Astrocyte (in vitro differentiated cells and primary cell): ENCODE measurements at places on chromosomes 1 and 21. TPM values are rescaled to one million over a fixed set of nuclear protein-coding genes. Genes with fewer than 3 reads are reported as not detected.

- H3K27ac ChIP-seq = no peak overlapping the region
- H3K36me3 ChIP-seq = no peaks in the 10 kb centered on the region
- no peak overlapping the region for H3K4me3 ChIP-seq
- no peaks in the 10 kb centered on the region for H3K27me3 ChIP-seq
- DNase-seq = no peak
Measured at GRCh38 chr1:53572815-53573173, 113.6 kb downstream of the DMRTB1 start.

C1orf94 gene
- 0.70 and 0.75 TPM in 2 replicates for total RNA-seq

DNA sequence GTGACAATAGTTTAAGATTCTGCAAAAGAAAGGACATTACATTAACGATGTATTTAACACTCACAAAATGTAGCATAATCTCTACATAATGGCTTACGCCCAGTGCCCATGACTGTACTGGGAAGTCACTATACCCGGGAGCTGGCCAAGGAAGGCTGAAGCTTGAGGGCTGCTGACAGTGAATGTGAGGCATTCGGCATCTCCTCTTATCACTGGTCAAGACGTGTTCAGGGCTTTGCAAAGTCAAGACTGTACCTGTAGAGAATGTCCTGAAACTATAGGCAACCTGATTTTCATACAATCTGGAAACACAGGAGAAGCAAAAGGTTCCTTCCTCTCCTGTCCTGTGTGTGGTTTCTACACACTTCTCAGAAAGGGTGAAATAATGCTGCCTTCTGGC is 12.7 kb upstream of the IFNGR2 start:
- no peak overlapping the region for H3K27ac ChIP-seq
- DNase-seq = no peak
- H3K4me1 ChIP-seq = peaks cover under 1% of the 10 kb centered on the region
- H3K4me3 ChIP-seq = no peak overlapping the region
- no peaks in the 10 kb centered on the region for H3K27me3 ChIP-seq

C8B gene
- not detected in 2 replicates for total RNA-seq

RPS6KC1 gene
- total RNA-seq = 22.4 and 25.6 TPM in 2 replicates

CRNN gene
- total RNA-seq = not detected in 2 replicates

GRCh38 chr1:29415156-29415830 is 179.0 kb downstream of the PTPRU start:
- no peaks in the 10 kb centered on the region for H3K4me1 ChIP-seq
- H3K27me3 ChIP-seq = peaks cover 2% of the 10 kb centered on the region
- DNase-seq = no peak
- H3K4me3 ChIP-seq = no peak overlapping the region
- H3K36me3 ChIP-seq = no peaks in the 10 kb centered on the region

NAXE gene
- 48.5 and 51.1 TPM in 2 replicates for total RNA-seq

LY9 gene
- not detected in 2 replicates for total RNA-seq

- DNase-seq = no peak
- H3K4me1 ChIP-seq = no peaks in the 10 kb centered on the region
Measured at GRCh38 chr1:199311478-199312262, 672.8 kb downstream of the PTPRC start.

DNA sequence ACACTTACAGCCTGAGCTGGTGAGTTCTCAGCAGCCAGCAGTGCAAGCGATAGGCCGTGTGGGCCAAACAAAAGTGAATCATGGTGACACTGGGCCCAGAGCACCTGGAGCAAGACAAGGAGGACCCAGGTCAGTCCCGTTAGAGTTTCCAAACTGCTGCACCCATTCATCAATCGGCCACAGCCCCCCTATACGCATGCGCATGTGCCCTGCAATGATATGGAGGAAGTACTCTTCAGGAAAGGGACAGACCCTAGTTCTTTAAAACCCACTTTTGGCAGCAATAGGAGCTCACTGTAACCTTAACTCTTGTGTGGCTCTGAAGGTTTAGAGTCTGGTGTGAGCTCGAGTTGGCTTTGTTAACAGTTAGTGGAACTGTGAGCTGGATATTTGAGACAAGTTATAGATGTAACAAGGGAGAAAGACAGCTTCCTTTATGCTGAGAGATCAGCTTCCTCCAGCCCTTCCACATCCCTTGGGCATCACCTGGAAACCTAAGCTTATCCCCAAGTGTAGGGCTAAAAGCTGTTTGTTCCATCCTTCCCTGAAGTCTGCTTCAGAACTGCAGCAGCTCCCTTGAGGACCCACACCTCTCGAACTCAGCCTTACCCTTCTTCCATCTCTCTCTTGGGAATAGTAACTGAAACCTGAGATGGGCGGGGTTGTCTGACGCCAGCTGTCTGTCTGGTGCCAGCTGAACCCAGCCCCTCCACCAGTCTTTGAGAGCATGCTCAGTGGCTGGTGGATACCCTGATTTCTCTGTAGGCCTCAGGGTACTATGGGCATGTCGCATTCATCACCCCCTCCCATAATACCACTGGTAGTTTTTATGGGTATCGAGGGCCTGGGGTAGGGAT is 17.7 kb downstream of the NMNAT1 start:
- H3K4me1 ChIP-seq = no peaks in the 10 kb centered on the region
- DNase-seq = no peak
- H3K27ac ChIP-seq = no peak overlapping the region
- no peak overlapping the region for H3K4me3 ChIP-seq

- no peak overlapping the region for H3K4me3 ChIP-seq
- no peaks in the 10 kb centered on the region for H3K27me3 ChIP-seq
- H3K4me1 ChIP-seq = peaks cover 4% of the 10 kb centered on the region
Measured at GRCh38 chr1:241711326-241711725, 59.2 kb downstream of the WDR64 start.

GRCh38 chr1:155940993-155941844 is at the start of gene RXFP4:
TSS of gene RXFP4 (plus strand) at chr1:155941638. CDS start at chr1:155941710, 72 bp downstream.
- DNase-seq = peak; percentile 14
- H3K27me3 ChIP-seq = no peaks in the 10 kb centered on the region
- peaks cover 6% of the 10 kb centered on the region for H3K36me3 ChIP-seq
- H3K4me3 ChIP-seq = no peak within 1 kb of the TSS

DNA sequence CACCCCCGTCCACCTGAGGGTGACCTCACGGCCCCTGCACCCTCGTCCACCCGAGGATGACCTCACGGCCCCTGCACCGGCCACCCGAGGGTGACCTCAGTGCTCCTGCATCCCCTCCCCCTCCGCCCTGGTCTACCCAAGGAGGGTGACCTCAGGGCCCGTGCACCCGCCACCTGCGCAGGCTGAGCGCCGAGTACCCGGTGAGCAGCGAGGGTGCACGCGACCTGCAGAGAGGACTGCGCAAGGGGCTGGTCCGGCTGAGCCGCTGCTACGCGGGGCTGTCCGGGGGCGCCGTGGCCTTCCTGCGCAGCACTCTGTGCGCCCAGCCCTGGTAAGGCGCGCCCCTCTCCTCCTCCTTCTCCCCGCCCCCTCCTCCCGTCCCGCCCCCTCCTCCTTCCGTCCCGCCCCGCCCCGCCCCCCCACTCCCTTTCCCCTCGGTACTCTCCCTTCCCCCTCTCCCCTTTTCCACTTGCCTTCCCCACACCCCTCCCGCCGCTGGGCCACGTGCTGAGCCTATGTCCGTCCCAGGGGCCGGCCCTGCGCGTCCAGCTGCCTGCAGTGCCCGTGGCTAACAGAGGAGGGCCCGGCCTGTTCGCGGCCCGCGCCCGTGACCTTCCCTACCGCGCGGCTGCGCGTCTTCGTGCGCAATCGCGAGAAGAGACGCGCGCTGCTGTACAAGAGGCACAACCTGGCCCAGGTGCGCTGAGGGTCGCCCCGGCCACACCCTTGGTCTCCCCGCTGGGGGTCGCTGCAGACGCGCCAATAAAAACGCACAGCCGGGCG is 28.4 kb downstream of the TRIM11 start:
- peak overlapping the region; percentile 56 for H3K4me3 ChIP-seq
- H3K36me3 ChIP-seq = no peaks in the 10 kb centered on the region
- peak; percentile 51 for DNase-seq

DNA sequence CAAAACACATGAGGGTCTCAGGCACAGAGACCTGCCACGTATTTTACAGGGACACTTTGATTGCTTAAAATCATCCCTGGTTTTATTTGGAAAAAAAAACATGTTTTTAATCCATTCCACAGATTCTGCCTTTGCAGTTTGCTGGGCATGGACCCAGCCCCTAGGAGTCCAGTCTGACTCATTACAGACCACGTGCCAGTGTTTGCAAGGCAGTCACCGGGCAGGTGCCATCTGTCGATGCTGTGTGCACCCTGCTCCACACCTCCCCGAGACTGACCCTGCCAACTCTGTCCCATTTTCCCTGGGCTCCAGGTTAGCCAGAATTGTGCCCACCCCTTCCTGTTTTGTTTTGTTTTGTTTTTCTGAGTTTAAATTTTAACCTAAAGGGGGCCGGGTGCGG is 148.4 kb upstream of the TMEM51 start:
- peaks cover 4% of the 10 kb centered on the region for H3K4me1 ChIP-seq
- no peak overlapping the region for H3K4me3 ChIP-seq
- DNase-seq = peak; percentile 14
- no peaks in the 10 kb centered on the region for H3K27me3 ChIP-seq
- H3K27ac ChIP-seq = no peak overlapping the region

DNA sequence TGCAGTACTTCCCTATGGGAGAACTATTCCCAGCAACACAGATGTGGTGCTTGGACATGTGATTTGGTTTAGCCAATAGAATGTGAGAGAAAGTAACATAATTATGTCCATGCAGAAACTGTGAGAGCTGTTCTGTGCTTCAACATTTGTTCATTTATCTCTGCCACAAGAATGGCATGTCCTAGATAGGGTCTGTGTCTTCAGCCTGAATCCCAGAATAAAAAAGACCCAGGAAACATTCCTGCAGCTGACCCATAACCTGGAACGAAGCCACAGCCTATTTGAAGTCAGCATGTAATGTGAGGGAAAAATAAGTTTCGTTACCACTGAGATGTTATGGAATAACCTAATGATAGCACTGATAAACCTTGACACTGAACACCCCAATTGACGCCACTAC is 552.0 kb upstream of the USP24 start:
- no peak for DNase-seq
- H3K36me3 ChIP-seq = no peaks in the 10 kb centered on the region
- no peak overlapping the region for H3K27ac ChIP-seq
- no peaks in the 10 kb centered on the region for H3K27me3 ChIP-seq

GRCh38 chr1:169070958-169071357 is 35.5 kb upstream of the ATP1B1 start:
- no peak for DNase-seq

DNA sequence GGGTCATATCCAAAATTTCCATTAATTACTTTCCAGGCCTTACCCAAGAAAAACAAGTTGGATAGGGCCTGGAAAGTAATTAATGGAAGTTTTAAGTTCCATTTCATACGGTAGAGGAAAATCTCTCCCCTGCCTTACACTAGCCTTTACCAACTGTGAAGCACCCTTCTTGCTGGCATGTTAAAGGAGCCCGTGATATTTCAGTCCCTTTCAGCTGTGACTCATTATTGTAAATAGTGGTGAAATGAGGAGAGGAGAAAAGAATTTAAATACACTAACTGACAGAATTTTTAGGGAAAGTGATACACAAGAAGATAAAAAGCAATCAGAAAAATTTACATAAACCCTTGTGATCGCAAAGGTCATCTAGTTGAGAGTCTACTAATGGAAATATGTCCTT is 20.3 kb upstream of the KAZN start:
- no peaks in the 10 kb centered on the region for H3K36me3 ChIP-seq
- no peak overlapping the region for H3K27ac ChIP-seq
- no peaks in the 10 kb centered on the region for H3K4me1 ChIP-seq
- DNase-seq = peak; percentile 27

C1QB gene
- total RNA-seq = not detected in 2 replicates

ERICH3 gene
- total RNA-seq = not detected in 2 replicates

GRCh38 chr1:7070389-7071029 is 285.3 kb downstream of the CAMTA1 start:
- H3K4me1 ChIP-seq = peaks cover 6% of the 10 kb centered on the region
- no peak overlapping the region for H3K27ac ChIP-seq
- no peaks in the 10 kb centered on the region for H3K36me3 ChIP-seq
- DNase-seq = peak; percentile 38
- peaks cover 17% of the 10 kb centered on the region for H3K27me3 ChIP-seq
- H3K4me3 ChIP-seq = peak overlapping the region; percentile 56

DNA sequence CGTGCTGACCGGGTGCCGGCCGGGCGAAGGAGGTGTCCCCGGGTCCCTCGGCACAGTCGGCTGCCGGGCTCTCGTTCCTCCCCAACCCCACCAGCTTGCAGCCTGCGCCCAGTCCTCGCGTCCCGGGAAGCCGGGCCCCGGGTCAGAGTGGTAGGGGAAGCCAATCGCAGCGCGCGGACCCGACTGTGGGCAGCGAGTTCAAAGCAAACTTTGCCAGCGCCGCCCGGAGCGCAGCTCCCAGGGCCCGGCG is 328 bp downstream of the MYCL start:
- peak overlapping the region; percentile 68 for H3K4me3 ChIP-seq
- no peak overlapping the region for H3K27ac ChIP-seq
- peaks cover 16% of the 10 kb centered on the region for H3K4me1 ChIP-seq

DNA sequence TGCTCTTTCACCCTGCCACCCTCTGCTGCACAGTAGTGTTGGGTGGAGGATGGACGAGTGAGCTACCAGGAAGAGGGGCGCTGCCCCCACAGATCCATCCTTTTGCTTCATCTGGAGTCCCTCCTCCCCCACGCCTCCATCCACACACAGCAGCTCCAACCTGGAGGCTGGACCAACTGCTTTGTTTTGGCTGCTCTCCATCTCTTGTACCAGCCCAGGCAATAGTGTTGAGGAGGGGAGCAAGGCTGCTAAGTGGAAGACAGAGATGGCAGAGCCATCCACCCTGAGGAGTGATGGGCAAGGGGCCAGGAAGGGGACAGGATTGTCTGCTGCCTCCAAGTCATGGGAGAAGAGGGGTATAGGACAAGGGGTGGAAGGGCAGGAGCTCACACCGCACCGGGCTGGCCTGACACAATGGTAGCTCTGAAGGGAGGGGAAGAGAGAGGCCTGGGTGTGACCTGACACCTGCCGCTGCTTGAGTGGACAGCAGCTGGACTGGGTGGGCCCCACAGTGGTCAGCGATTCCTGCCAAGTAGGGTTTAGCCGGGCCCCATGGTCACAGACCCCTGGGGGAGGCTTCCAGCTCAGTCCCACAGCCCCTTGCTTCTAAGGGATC is 8.5 kb downstream of the CHRNB2 start:
- H3K36me3 ChIP-seq = peaks cover 25% of the 10 kb centered on the region
- H3K27ac ChIP-seq = no peak overlapping the region
- H3K4me1 ChIP-seq = no peaks in the 10 kb centered on the region

- H3K4me3 ChIP-seq = no peak overlapping the region
- no peaks in the 10 kb centered on the region for H3K27me3 ChIP-seq
- no peaks in the 10 kb centered on the region for H3K4me1 ChIP-seq
- no peak for DNase-seq
Measured at GRCh38 chr1:179529482-179530195, 46.1 kb downstream of the NPHS2 start.

DNA sequence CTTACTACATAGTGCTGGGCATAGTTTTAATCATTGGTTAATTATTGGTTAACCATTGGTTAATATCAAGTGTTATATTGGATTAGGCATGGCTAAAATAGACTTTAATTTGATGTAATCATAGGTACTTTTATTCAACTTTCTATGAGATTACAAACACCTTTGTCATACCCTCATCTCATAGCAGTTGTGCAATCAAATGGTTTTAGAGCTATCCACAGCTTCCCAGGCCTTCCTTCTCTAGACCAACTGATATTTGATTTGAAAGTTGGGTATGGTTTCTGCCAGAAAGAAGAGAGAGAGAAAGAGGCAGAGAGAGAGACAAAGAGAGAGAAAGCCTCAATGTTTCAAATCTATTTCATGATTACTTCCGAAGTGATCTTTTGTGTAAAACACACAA is 9.6 kb upstream of the RGS1 start:
- H3K4me3 ChIP-seq = no peak overlapping the region
- H3K27me3 ChIP-seq = no peaks in the 10 kb centered on the region
- DNase-seq = no peak
- no peak overlapping the region for H3K27ac ChIP-seq

TMEM125 gene
- total RNA-seq = 0.36 and 0.64 TPM in 2 replicates

PLA2G4A gene
- total RNA-seq = 1.4 and 1.9 TPM in 2 replicates
